ENCODE measurements at places on chromosomes 7 and 10. TPM values are rescaled to one million over a fixed set of nuclear protein-coding genes. Genes with fewer than 3 reads are reported as not detected.

Gene SYT15B
- total RNA-seq, result 4.6 TPM

- no peak for DNase-seq
These were observed 19.8 kb downstream of the PIK3AP1 start for GRCh38 chr10:96700374-96701099.

GRCh38 chr7:66088861-66089838 lies 13.5 kb downstream of the ASL start:
- no peak for DNase-seq

Gene FRMPD2
- total RNA-seq, result not detected

GRCh38 chr7:101995121-101995520 lies 177.7 kb downstream of the CUX1 start:
- DNase-seq, result no peak

Gene OR2A5
- total RNA-seq, result not detected

Gene SPDYE2
- not detected for total RNA-seq

DNA sequence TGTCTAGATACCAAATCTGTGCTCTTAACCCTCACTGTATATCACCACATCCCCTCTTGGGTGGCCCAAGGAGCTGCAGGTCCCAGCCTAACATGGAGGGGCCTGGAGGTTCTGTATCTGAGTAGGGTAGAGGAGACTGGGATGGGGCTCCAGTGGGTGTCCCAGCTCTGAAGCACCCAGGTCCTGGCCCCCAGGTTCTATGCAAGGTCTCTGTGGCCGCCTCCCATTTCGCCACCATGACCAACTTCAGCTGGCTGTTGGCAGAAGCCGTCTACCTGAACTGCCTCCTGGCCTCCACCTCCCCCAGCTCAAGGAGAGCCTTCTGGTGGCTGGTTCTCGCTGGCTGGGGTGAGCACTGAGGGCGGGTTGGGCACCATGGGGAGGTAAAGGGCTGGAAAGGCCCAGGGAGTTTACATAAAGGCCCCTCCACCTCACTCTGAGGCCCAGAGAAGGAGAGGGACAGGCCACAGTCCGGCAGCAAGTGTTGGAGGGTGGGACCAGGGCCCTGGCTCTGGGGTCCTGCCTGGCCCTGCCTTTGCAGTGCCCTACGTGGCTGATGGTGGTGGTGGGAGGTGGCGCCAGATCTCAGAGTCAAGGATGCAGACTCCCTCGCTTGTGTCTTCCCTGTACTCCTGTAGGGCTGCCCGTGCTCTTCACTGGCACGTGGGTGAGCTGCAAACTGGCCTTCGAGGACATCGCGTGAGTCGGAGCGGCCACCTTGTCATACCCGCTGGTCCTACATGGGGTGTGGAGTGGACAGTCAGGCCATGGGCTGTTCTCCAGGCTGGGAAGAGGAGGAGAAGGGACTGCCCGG lies 10.2 kb downstream of the GHRHR start:
- peak; percentile 61 for DNase-seq

DNA sequence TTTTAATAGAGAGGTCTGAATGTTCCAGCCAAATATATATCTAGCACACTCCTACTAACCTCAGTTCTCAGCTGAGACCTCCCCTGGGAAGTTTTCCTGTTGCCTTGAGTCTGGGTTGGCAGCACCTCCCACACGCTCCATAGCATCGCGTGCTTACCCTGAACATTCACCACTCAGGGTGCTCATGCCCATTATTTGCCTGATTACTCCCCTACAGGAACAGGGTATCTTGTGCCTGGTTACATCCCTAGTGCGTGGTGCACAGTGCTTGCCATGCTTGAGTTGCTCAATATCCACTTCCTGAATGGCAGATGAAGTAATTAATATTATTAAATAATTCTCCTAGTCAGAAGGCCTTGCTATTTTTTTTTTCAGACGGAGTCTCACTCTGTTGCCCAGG lies 269.9 kb upstream of the IMMP2L start:
- DNase-seq, result no peak

Gene GRID1
- 3.0 TPM for total RNA-seq

Gene TMEM72
- not detected for total RNA-seq

All from cardiac septum (tissue), 1 donor.